ENCODE measurements at places on chromosomes 1 and 21.
A peak's percentile ranks its signal among the peaks of the same experiment; 100 is the strongest.

- no peak for DNase-seq
Measured at GRCh38 chr1:172894349-172895049, 156.2 kb downstream of the TNFSF18 start.

DNA sequence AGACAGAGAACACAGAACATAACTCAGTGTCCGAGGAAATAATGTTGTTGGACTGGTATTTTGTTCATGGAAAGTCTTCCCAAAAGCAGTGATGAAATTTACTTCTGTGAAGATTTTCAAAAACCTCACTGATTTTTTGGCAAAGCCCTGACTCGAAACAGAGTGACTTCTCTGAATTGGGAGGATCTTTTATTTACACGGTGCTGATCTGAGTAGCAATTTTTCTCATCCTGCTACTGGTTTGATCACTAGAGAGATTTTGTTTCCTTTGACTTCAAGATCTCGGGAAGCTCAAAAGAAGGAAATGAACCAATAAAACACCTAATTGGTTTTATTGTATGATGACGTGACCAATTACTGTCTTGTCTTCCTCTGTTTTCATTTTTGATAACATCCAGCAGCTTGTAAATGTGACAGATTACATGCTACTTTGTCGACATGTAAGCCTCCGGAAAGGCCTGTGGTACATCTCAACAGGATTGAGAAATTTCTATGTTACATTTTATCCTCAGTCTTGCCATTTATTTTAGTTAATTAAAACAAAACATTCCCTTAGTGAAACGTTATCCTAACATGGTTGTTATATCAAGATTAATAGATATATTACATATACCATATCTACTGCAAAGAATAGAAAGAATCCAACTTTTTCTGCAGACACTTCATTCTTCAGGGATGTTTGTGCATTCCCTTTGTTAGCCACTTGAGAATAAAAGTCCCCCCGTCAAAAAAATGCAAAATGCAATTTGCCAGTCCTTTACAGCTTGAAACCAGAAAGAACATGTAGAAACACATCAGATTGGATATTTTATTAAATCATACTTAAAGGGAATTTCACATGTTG lies 42.8 kb upstream of the IFI44L start:
- DNase-seq = peak; percentile 34

- DNase-seq = no peak
Measured at GRCh38 chr1:13763222-13763621, 63.2 kb downstream of the PRDM2 start.

DNA sequence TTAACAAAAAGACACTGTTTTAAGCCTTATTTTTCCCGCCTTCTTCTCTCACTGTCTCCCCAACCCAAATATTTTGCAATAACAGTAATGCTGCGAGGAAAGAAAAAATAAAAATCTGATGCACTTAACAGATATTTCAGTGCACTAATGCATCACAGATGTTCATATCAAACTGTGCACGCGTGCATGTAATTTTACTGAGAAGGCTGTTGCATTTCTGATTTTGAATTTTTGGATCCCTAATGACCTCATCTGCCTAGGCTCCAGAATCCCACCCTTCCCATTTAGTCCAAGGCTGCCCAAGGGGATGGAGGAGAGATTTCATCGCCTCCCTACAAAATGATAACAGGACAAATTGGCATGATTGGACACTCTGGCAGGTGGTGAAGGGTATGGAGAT lies 5.5 kb downstream of the TRABD2B start:
- peak; percentile 46 for DNase-seq

- DNase-seq = no peak
Measured at GRCh38 chr1:246946366-246946765, 14.6 kb upstream of the AHCTF1 start.

GRCh38 chr1:59707178-59707791 lies 107.5 kb upstream of the HOOK1 start:
- peak; percentile 92 for DNase-seq

DNA sequence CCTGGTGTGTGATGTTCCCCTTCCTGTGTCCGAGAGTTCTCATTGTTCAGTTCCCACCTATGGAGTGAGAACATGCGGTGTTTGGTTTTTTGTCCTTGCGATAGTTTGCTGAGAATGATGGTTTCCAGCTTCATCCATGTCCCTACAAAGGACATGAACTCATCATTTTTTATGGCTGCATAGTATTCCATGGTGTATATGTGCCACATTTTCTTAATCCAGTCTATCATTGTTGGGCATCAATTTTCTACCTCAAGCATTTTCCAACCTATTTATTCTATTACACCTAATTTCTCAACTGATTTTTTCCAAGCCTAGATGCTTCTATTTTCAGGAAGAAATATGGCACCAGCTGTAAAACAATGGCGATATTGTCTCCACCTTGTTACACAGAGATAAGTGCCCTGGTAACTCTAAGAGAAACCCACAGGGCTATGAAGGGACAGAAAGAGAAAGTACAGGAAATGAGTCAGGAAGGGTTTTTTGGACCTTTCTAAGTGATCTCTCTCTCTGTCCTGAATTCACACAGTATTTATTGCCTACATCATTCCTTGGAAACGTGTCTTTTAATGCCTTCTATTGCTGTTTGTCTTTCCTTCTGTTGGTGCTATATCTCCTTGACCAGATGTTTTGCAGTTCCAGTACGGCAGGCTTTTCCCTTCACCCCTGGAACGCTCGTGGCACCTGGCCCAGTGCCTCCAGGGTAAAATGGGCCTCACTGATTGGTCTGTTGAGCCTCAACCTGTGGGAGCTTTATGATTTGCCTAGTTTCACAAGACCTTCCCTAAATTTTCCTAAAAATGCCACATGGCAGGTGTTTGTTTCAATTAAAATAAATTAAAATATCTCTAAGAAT lies 14.6 kb upstream of the JAK1 start:
- no peak for DNase-seq

GRCh38 chr1:152001631-152002584 lies 8.2 kb upstream of the S100A10 start:
- DNase-seq = peak; percentile 98

- no peak for DNase-seq
Measured at GRCh38 chr1:210372931-210373627, 44.4 kb downstream of the HHAT start.

- DNase-seq = peak; percentile 88
Measured at GRCh38 chr1:31182352-31182751, 57.3 kb downstream of the NKAIN1 start.

GRCh38 chr1:120954736-120955135 lies 65.2 kb downstream of the PPIAL4A start:
- DNase-seq = no peak

- DNase-seq = no peak
Measured at GRCh38 chr1:54800899-54801759, at the start of gene TTC22. Gene TTC22 (minus strand): TSS chr1:54801323. CDS start chr1:54801163, 160 bp downstream.

GRCh38 chr1:25666460-25666859 lies 49.9 kb downstream of the MAN1C1 start:
- DNase-seq = no peak

DNA sequence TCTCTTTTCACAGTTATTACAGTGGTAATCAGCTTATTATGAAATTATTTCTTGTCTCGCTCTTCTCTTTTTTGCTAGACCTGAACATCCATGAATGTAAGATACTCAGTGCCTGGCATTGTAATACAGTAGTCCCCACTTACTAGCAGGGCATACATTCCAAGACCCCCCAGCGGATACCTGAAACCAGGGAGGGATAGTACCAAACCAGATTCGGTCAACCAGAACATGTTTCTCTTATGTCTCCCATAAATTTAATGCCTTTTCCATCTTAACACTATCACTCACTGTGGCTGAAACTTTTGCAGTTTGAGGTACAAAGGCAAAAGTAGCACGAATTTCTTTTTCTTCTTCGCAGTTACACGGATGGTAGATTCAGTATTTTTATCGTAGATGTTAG lies 24.6 kb upstream of the B3GALT2 start:
- no peak for DNase-seq

- DNase-seq = no peak
Measured at GRCh38 chr1:2935751-2936390, 85.4 kb upstream of the ACTRT2 start.

- no peak for DNase-seq
Measured at GRCh38 chr1:90919900-90920299, 101.9 kb downstream of the ZNF644 start.

Data from fibroblast of skin of left quadriceps (primary cell).